ENCODE measurements at places on chromosomes 16 and 17.

GRCh38 chr16:20874088-20874581, 26.0 kb downstream of the DCUN1D3 start:
- no peak for DNase-seq

GRCh38 chr16:83615953-83616350, 191.8 kb upstream of the HSBP1 start:
- no peak for DNase-seq

DNA sequence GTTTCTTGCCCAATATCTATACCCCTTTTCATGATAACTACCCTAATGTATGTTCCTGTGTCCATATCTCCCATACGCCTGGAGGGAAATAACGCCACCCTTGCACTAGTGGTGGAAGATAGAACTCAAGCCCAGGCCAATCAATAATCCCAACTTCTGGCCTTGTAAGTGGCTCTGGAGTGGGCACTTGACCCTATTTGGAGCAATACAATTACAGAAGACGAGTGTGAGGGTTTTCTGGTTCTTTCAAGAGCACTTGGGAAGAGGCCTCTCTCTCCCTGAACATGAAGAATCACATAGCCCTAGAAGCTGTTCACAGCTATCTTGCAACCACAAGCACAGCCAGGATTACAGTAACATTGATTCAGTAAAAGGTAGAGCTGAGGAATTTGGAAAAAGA, 217.9 kb downstream of the RAB11FIP4 start:
- DNase-seq: no peak

GRCh38 chr16:87531418-87531817, 38.6 kb upstream of the ZCCHC14 start:
- no peak for DNase-seq

DNA sequence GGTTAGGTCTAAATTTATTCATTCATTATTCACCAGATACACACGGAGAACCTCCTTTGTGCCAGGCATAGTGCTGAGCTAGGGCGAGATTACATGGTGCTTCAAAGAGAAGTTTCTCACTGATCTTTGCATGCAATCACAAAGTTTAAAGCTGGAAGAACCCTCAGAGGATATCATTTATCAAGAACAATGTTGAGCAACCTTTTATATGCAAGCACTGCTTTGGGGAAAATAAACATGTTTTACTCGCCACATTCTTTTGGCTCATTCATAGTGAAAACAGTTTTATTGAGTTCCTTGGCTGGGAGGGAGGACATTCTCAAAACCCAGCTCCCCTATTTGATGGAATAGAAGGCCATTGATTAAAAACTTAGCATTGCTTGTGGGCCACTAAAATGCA, 49.8 kb upstream of the XYLT1 start:
- DNase-seq: no peak

DNA sequence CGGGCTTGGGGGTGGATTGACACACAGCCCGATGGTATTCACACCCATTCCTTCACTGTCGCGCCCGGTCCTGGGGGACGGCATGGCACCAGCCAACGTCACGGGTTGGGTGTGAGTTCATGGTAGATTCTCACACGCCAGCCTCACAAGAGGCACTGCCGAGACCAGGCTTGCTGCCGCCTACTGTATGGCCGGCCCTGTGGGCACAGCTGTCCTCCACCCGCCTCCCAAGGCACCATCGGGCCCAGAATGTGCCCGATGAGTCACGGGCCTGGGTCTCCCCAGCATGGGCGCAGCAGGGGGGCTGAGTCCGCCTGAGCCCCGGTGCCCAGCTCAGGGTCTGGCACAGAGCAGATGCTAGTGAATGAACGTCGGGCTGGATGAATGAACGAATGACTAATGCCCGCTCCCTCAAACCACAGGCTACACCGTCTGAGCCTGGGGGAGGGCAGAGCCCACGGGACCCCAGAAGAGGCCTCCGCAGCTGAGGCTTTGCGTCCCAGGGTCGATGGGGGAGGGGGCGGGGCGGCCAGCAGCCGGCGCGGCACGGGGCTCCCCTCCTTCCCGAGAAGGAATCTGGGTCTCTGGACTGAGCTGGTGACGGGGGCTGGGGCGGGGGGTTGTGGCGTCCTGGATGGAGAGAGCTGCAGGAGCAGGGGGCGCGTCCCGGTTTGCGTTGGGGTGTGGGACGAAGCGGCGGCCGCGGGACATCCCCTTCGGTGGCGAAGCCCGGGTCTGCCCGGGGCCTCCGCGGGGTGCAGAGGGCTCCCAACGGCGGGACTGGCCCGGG, 829 bp downstream of the PITPNM3 start:
- no peak for DNase-seq

DNA sequence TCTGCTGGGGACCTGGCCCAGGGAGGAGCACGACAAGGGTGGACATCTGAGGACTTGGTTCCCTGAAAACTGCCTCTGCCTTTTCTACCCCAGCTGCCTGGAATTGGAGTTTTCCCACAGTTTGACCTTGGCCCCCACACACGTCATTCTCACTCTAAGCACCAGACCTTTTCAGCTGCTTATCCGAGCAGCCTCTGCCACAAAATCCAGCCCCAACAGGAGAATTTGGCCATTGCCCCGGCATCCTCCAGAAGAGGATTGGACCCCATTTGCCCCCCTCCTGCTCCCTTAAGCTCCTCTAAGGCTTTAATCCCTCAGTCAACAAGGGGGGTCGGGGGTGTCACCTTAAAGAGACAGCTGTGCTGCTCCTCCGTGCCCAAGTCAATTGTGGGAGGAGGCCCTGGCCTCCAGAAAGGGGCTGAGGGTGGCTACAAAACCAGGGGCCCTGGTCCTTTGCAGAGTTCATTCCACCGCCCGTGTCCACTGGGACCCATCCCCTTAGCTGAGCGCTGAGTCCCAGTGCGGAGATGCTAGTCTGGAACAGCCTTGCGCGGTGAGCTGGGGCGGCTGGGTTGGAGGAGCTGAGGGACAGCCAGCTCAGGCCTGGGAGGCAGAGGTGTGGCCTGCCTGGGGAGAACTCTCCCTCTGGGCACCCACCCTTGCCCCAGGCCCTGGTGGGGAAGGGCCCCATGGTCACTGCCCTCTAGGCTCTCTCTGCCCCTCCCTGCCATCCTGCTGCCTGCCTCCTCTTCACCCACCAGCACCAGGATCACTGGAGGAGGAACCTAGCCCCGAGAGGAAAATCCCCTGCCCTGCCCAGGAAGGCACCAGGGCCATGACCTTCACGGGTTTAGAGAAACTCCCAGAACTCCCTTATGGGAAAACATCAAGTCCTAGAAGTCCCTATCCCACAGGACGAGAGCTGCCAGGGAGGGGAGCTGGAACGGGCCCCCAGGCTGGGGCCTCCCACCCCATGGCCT, 18.8 kb downstream of the TTYH2 start:
- no peak for DNase-seq

DNA sequence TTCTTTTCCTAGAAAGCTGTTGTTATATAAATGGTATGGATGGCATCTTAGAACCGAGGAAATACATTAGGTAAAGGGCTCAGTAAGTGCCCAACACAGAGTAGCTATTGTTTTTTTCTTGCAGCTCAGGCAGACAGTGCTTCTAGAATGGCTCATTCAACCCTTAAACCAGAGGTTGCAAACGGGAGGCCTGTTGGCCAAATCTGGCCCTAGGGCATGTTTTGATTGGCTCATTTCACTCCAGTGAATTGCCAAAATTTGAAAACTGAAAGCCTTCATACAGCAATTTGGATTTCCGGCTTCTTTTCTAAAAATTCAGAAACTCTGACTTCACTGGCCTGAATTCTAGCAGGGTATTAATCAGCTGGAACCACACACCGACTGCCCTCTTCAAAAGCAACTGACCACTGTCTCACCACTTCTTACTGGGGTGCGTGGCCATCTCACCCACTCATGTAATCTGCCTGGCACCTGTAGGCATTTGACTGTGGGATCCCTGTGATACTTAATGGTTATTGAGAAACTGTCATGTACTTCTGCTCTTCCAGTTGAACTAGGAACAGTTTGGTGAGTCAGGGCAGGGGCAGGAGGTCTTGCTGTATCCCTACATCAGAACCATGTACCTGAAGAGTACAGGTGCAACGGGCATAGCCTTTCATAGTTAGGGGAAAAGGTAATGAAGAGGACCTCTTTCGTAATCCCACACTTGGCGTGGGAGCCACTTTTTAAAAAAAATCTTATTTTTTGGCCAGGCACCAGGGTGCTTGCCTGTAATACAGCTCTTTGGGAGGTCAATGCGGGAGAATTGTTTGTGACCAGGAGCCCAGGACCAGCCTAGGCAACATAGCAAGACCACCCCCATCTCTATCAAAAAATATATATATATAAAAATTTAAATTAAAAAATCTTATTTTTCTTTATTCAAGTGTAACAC, 53.6 kb upstream of the SCNN1B start:
- no peak for DNase-seq

DNA sequence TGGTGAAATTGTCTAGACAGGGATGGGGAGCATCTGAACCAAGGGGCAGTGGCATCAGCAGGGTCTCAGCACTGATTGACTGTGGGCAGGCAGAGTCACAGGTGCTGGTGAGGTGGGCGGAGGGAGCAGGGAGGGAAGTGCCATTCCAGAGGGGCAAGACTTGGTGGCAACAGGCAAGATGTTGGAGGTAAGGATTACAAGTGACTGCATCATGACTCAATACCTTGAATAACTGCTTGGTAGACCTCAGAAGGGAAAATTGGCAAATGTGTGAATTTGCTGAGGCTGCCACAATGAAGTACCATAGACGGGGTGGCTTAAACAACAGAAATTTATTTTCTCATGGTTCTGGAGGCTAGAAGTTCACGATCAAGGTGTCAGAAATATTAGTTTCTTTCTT, 419.1 kb downstream of the HS3ST3B1 start:
- DNase-seq: no peak

- no peak for DNase-seq
Observed at GRCh38 chr17:42676424-42677011, at the start of gene PLEKHH3. TSS of gene PLEKHH3 (minus strand) at chr17:42676994. CDS start at chr17:42676563, 431 bp downstream.

DNA sequence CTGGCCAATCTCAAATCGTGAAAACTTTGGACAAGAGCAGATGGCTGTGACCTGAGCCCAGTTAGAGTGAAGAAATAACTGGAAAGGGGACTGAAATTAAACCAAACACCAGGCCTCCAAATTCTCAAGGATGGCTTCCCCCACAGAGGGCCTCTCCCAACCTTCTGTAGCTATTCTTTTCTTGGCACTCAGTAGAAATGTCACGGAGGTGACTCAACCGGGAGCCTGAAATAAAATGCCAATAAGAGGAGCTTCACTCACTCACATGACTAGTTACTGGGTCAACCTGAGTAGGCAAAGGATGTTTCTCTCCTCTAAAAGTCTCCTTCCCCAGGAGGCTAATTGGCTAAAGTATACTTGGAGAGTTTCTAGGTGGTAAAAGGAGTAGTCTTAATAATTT, 230.7 kb downstream of the MAF start:
- DNase-seq: no peak

GRCh38 chr16:47037746-47038458, 64.4 kb upstream of the DNAJA2 start:
- DNase-seq: peak; percentile 82

DNA sequence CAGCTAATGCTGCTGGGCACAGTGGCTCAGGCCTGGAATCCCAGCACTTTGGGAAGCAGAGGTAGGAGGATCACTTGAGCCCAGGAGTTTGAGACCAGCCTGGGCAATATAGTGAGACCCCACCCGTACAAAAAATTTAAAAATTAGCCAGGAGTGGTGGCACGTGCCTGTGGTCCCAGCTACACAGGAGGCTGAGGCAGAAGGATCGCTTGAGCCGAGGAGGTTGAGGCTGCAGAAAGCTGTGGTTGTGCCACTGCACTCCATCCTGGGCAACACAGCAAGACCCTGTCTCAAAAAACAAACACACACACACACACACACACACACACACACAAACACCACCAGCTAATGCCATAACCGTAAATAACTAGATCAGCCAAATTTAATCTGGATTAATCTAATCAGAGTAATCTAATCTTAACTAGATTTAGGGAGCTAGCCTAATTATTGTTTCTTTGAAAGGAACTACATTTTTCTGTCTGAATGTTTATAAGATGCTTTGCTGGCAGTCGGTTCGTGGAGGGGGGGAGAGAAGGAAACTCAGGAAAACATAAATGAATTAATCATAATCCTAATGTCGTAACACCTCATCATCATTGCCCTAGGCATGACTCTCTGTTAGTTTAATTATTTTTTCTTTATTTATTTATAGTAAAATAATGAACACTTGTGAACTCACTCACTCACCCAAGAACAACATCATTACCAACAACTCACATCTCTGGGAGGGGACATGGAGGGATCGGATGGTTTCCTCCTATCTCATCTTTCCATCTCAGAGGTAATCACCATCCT, 12.5 kb upstream of the RBBP6 start:
- no peak for DNase-seq

GRCh38 chr17:49338883-49339282, 23.2 kb downstream of the ZNF652 start:
- DNase-seq: no peak
